ENCODE measurements at places on chromosomes 7 and 10.

- peaks cover 5% of the 10 kb centered on the region for H3K4me1 ChIP-seq
- no peaks in the 10 kb centered on the region for H3K27me3 ChIP-seq
- no peak overlapping the region for H3K4me3 ChIP-seq
- H3K36me3 ChIP-seq = no peaks in the 10 kb centered on the region
- no peak for DNase-seq
Observed at GRCh38 chr10:87066178-87066577, 28.5 kb downstream of the GLUD1 start.

GRCh38 chr10:59148701-59149100 is 27.7 kb upstream of the PHYHIPL start:
- H3K4me1 ChIP-seq = no peaks in the 10 kb centered on the region
- no peaks in the 10 kb centered on the region for H3K36me3 ChIP-seq
- H3K4me3 ChIP-seq = no peak overlapping the region
- no peaks in the 10 kb centered on the region for H3K27me3 ChIP-seq
- DNase-seq = no peak

GRCh38 chr7:67341153-67341768 is 344.6 kb downstream of the TYW1 start:
- H3K36me3 ChIP-seq = no peaks in the 10 kb centered on the region
- no peak for DNase-seq
- no peaks in the 10 kb centered on the region for H3K4me1 ChIP-seq
- no peaks in the 10 kb centered on the region for H3K27me3 ChIP-seq

GRCh38 chr10:8830876-8831275 is 776.4 kb downstream of the GATA3 start:
- no peak for DNase-seq
- H3K36me3 ChIP-seq = no peaks in the 10 kb centered on the region
- no peak overlapping the region for H3K27ac ChIP-seq
- no peaks in the 10 kb centered on the region for H3K27me3 ChIP-seq
- H3K4me3 ChIP-seq = no peak overlapping the region
- no peaks in the 10 kb centered on the region for H3K4me1 ChIP-seq

DNA sequence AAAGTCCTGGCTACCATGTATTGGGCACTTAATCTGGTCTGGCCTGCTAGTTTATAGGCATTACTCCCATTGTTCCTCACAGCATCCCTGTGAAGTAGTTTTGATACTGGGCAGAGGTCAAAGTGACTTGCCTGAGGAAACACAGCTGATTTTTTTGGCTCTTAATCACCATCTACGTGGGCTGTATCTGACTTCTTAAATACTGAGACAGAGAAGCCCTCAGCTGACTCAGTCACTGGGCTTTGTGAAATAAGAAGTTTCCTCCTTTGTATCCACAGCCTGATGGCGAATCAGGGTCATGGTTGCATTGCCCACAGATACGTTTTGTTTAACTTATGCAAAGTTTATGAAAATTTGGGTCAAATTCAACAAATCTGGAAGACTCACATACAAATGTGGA is 13.2 kb downstream of the TACR2 start:
- no peak for DNase-seq
- no peak overlapping the region for H3K27ac ChIP-seq
- H3K36me3 ChIP-seq = no peaks in the 10 kb centered on the region
- H3K27me3 ChIP-seq = no peaks in the 10 kb centered on the region
- no peak overlapping the region for H3K4me3 ChIP-seq
